CD4-positive, alpha-beta T cell treated with Interleukin-12 subunit alpha and Interleukin-12 subunit beta, for 1 hour (primary cell): ENCODE measurements at places on chromosomes 6 and 20.

- DNase-seq: no peak
Measured at GRCh38 chr6:41553405-41553999, 7.3 kb downstream of the FOXP4 start.

GRCh38 chr6:165049362-165049761, 260.0 kb downstream of the C6orf118 start:
- no peak for DNase-seq

- no peak for DNase-seq
Measured at GRCh38 chr6:21864206-21864605, 270.7 kb downstream of the SOX4 start.

- DNase-seq: no peak
Measured at GRCh38 chr6:84773133-84773430, 8.7 kb upstream of the TBX18 start.

GRCh38 chr20:41234546-41234945, 83.0 kb downstream of the ZHX3 start:
- no peak for DNase-seq

GRCh38 chr20:15692570-15692969, 880.7 kb downstream of the KIF16B start:
- DNase-seq: no peak

GRCh38 chr6:7728855-7729590, 3.1 kb downstream of the BMP6 start:
- no peak for DNase-seq

DNA sequence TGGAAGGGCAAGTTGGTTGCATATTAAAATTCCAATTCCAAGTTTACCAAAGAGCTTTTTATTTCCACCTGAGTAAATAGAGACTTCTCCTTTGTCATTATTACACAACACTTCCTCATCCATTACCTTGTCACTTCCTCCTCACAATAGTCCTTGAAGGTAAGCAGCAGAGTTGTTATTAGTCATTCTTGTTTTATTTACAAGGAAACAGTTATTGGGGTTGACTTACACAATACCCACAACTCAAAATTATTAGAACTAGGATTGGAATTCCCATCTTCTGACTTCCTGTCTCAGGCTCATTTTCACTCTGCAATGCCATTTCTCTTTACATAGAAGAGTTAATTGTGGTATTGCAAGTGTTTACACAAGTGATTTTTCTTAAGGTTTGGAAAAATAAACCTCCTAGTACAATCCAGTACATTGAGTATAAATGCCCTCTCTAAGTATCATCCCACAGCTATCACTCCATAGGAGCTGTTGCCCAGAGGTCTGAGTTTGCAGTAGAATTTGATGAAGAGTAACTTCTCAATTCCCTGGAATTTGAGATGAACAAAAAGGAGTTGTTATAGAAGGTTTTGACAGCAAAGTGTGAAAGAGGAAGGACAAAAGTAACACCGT, 28.9 kb upstream of the MTRF1L start:
- DNase-seq: no peak

DNA sequence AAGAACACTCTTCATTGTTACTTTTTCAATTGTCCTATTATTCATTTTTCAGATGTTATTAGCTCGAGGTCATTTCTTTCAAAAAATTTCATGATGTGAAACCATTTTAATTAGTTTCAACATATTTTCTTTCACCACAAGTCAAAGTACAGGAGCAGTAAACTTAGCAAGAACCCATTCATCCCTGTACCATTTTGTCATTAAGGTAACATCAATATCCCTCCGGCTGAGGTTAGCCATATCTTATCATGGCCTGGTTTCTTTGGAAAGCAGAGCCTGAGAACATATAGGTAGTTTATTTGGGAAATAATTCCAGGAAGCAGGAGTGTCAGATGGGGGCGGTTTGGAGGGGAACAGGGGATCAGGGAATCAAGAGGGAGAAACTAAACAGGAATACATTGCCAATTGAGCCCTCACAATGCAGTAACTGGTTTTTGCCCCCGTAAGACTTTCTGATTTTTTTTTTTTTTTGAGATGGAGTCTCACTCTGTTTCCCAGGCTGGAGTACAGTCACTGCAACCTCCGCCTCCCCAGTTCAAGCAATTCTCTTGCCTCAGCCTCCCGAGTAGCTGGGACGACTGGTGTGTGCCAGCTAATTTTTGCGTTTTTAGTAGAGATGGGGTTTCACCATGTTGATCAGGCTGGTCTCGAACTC, 83.7 kb downstream of the MKKS start:
- DNase-seq: no peak

DNA sequence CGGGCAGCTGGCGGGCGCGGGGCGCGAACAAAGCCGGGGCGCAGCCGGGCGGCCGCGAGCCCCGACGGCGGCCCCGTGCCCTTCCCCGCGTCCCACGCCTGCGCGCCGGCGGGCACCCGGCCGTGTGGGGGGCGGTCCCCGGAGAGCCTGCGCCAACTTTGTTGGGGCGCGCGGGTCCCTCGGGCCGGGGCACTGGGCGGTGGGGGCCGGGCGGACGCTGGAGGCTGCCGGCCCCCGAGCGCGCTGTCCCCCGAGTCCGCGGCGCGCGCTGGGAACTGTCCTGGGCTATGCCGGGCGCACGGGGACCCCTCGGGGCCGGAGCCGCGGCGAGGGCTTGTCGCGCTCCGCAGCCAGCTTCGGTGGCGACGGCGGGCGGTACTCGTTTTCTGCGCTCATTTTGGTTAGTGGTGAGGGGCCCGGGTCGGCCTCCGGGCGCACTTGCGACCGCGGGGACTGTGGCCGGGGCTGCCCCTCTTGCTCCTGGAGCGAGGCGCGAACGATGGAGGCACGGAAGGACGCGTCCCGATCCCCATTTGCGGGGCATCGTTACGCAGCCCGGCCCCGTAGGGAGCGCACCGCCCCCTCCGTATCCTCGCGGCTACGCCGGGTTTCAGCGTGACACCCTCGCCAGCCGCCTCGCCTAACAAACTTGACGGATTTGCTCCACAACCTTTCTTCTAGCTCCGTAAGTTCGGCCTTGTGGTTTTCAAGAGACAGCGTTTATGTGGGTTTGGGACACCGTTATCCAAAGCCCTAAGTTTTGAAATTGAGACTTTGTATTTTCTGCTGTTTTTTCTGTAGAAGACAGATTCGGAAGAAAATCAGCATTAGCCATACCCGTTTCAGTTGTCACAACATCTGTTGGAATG, 622 bp downstream of the SS18L1 start:
- DNase-seq: peak; percentile 55

GRCh38 chr20:24236201-24236600, 233.2 kb upstream of the SYNDIG1 start:
- DNase-seq: no peak

DNA sequence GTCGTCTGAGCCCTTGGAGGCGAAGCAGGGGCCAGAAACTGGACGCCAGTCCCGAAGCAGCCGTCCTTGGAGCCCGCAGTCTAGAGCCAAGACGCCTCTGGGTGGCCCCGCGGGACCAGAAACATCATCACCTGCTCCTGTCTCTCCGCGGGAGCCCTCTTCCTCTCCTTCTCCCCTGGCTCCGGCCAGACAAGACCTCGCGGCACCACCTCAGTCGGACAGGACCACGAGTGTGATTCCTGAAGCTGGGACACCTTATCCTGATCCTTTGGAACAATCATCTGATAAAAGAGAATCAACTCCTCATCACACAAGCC, 416 bp downstream of the RSPH4A start:
- DNase-seq: no peak

DNA sequence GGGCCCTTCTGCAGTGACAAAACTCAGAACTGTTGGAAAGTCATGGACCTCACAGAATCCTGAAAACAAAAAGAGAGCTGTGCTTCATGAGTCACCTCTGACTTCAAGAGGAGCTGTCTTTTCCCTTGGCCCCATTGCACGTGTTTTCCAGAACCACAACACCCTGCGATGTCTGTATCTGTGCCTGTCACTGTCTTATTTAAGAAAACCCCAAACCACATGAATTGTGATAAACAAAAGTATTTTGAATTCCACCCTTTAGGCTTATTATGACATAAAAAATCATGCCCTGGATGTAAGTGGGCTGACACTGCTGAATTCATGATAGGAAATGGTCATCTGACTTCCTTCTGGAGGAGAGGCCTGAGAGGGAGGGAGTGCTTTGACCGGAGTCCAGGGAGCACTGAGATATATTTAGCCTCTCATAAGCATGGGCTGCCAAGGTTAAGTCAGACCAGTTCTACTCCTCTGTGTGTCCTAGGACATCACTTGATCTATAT, 96.4 kb upstream of the DUSP22 start:
- peak; percentile 39 for DNase-seq

GRCh38 chr6:75331151-75331550, 46.6 kb upstream of the TMEM30A start:
- DNase-seq: no peak

DNA sequence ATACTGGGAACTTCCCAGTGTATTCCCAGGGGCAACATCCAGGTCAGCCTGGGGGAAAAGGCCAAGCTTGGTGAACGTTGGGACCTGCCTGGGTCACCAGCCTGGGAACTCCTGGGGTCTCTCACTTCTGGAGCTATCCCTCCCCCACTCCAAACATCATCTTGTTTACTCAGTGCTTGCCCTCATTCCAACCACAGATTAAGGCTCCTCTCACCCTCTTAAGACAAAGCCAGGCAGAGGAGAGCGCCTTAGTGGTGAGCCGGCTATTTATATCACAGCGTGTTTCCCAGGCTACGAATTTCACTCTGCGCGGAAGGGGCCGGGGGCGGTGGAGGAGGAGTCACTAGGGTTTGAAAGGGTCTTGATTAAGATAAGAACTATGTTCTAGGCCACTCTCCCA, 12.1 kb downstream of the PRPH2 start:
- no peak for DNase-seq

- DNase-seq: no peak
Measured at GRCh38 chr6:163459536-163459935, 45.0 kb downstream of the QKI start.

GRCh38 chr6:168496997-168497331, 56.0 kb downstream of the SMOC2 start:
- no peak for DNase-seq

GRCh38 chr6:2124260-2124709, 121.1 kb downstream of the GMDS start:
- DNase-seq: no peak

GRCh38 chr6:14453712-14454472, 336.3 kb downstream of the CD83 start:
- no peak for DNase-seq

- no peak for DNase-seq
Measured at GRCh38 chr6:3176562-3177355, 19.4 kb upstream of the TUBB2A start.

GRCh38 chr6:27757307-27757706, 154.9 kb downstream of the OR2B2 start:
- DNase-seq: peak; percentile 41

DNA sequence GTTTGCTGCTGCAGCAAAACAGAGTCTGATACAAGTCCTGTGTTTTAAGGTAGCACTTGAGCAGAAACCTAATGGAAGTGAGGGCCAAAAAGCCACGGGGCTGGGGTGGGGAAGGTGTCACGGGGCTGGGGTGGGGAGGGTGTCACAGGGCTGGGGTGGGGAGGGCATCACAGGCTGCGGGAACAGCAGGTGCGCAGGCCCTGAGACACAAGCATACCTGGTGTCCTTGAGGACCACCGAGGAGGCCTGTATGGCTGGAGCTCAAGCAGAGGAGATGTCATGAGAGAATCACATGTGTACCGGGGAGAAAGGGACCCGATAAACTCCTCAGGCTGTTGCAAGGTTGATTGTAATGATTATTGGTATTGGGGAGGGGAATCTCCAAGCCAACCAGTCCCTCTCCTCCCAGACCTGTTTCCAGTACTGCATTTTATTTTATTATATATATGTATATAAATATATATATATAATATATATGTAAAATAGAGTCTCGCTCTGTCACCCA, 13.6 kb upstream of the SPO11 start:
- no peak for DNase-seq

GRCh38 chr6:31652925-31653724, 664 bp upstream of the BAG6 start:
- DNase-seq: no peak

DNA sequence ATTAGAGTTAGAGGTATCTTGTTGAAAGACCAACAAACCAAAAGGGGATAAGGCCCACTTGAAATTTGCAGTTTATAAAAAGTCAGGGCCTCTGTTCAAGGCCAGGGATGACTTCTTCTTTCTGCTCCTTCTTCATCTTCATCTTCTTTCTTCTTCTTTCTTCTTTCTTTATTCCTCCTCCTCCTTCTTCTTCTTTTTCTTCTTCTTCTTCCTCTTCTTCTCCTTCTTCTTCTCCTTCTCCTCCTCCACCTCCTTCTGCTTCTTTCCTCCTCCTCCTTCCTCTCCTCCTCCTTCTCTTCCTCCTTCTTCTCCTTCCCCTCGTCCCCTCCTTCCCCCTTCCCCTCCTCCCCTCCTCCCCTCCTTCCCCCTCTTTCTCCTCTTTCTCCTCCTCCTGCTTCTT, 18.4 kb upstream of the ZNF292 start:
- no peak for DNase-seq

GRCh38 chr20:33668466-33669155, 1.9 kb downstream of the ACTL10 start:
- DNase-seq: no peak

DNA sequence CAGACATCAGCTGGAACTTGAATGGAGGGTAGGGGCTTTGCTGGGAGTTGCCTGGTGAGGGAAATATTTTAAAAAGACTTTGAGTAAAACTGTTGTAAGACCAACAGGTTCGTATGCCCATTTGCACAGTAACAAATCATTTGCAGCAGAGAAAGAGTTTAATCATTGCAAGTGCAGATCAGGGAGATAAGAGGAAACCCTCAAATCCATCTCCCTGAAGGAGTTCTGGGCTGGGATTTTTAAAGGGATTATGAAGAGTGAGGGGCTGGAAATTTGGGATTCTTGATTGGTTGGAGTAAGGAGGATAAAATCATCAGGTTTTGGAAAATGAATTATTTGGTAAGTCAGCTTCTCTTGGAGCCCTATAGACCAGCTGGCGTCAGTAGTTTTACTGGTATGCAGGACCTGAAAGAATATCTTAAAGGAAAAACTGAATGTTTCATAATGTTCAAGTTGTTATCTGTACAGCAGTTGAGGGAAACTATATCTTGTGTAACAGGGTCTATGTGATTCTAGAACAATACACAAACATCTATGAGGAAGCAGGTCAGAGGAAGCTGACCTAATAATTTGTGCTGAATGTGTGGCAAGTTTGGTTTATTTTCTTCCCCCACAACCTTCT, 295.5 kb downstream of the PLCB1 start:
- DNase-seq: no peak

- no peak for DNase-seq
Measured at GRCh38 chr20:62692176-62692575, 16.5 kb upstream of the NTSR1 start.

- no peak for DNase-seq
Measured at GRCh38 chr6:28968476-28968875, 36.6 kb downstream of the ZNF311 start.

DNA sequence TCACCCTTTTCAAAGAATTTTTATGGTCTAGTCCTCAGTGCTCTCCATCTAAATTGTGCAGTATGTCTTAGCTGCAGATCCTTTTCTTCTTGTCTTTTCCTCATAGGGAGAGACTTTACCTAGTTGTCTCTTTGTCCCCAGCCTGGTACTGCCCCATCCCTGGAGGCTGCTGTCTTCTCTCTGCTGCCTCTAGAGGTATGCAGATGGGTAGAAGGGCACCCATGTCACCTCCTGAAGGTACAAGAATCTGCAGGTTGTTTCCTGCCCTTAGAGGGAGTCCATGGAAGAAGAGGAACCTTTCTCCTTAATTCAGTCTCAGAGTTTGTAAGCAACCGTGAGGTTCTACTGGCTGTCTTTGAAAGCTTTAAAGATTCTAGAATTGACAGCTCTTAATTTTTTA, 39.1 kb downstream of the MCM8 start:
- no peak for DNase-seq

GRCh38 chr20:57570145-57570850, 9.4 kb downstream of the PCK1 start:
- DNase-seq: no peak
